ENCODE measurements at places on chromosomes 16 and 17. TPM values are rescaled to one million over a fixed set of nuclear protein-coding genes. Genes with fewer than 3 reads are reported as not detected.

Gene TADA2A
- polyA plus RNA-seq, result 14.8 TPM

Gene ABCC3
- polyA plus RNA-seq, result 3.7 TPM

Gene PTGES3L
- 1.1 TPM for polyA plus RNA-seq

- no peaks in the 10 kb centered on the region for H3K4me1 ChIP-seq
- H3K27ac ChIP-seq, result no peak overlapping the region
- H3K4me3 ChIP-seq, result no peak overlapping the region
- no peaks in the 10 kb centered on the region for H3K27me3 ChIP-seq
Observed at GRCh38 chr16:50295541-50296132, 29.3 kb downstream of the ADCY7 start.

DNA sequence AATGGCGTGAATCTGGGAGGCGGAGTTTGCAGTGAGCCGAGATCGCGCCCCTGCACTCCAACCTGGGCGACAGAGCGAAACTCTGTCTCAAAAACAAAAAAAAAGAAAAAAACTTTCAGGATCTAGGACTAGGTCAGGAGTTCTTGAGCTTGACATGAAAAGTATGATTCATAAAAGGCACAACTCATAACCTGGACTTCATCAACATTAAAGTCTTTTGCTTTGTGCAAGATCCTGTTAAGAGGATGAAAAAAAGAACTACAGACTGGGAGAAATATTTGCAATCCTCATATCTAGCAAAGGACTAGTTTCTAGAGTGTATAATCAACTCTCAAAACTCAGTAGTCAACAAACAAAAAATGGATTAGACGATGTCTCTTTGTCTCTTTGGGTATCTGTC is 40.0 kb downstream of the TBC1D16 start:
- no peak overlapping the region for H3K27ac ChIP-seq
- no peaks in the 10 kb centered on the region for H3K36me3 ChIP-seq
- H3K27me3 ChIP-seq, result no peaks in the 10 kb centered on the region
- peaks cover 56% of the 10 kb centered on the region for H3K4me1 ChIP-seq

GRCh38 chr16:85574672-85575475 is 38.2 kb upstream of the GSE1 start:
- no peaks in the 10 kb centered on the region for H3K27me3 ChIP-seq
- no peak for DNase-seq
- peak overlapping the region; percentile 20 for H3K27ac ChIP-seq
- peaks cover 8% of the 10 kb centered on the region for H3K36me3 ChIP-seq

GRCh38 chr16:4944333-4945281 is 7.7 kb upstream of the PPL start:
- H3K36me3 ChIP-seq, result no peaks in the 10 kb centered on the region
- peak overlapping the region; percentile 36 for H3K27ac ChIP-seq
- no peak overlapping the region for H3K4me3 ChIP-seq
- H3K4me1 ChIP-seq, result no peaks in the 10 kb centered on the region
- DNase-seq, result no peak
- H3K27me3 ChIP-seq, result no peaks in the 10 kb centered on the region

DNA sequence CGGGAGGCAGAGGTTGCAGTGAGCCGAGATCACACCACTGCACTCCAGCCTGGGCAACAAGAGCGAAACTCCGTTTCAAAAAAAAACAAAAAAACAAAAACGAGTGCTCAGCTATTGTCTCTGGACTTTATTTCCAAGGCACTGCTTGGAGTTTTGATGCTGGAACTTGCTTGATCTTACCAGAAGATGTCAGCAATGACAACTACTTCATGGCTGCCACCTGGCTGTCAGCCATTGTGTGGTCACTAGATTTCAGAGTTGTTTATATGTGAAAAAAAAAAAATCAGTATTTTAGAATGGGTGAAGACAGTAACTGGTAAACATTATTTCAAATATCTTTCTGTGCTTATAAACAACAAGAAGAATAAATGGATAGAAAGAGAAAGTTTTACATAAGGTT is 26.3 kb upstream of the OR4D1 start:
- peaks cover 2% of the 10 kb centered on the region for H3K27me3 ChIP-seq
- no peaks in the 10 kb centered on the region for H3K36me3 ChIP-seq
- no peak overlapping the region for H3K27ac ChIP-seq
- H3K4me1 ChIP-seq, result no peaks in the 10 kb centered on the region
- H3K4me3 ChIP-seq, result no peak overlapping the region
